ENCODE measurements at places on chromosomes 12 and 14.

DNA sequence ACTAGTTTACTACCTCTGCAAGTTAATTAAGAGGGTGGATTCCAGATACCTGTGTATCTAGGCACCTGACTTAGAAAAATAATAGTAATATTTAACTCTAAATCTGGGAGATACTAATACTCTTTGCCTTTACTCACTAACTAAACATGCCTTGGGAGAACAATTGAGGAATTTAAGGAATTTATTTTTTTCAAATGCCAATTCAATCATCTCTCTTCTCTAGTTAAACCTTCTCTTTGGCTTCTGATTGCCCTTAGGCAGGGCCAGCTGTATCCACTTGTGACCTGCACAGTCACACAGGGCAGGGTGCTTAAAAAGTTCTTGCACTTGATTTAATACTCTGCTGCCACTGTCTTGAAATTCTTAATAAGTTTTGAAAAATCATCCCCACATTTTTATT, 142.4 kb downstream of the PLCZ1 start:
- no peak for DNase-seq

GRCh38 chr14:56334458-56334857, 216.2 kb downstream of the PELI2 start:
- no peak for DNase-seq

DNA sequence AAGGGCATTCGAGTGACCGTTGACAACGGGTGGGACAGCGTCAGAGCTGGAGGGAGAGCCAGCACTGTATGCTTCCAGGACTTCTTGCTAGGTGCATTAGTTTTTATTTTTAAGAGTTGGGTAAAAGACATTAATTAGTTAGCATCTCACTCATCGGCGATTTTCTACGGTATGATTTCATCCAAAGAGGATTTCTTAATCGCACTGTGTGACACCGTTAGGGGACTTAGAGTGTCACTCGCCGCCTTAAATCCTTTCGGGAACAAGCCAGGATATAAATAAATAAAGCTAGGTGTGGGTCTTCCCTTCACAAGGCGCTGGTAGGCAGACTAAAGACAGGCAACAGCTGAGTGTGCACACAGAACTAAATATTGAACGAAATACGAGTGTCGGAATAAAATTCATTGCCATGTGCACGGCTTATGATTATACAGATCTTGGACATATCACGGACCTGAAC, 869 bp upstream of the NOVA1 start:
- DNase-seq: no peak

DNA sequence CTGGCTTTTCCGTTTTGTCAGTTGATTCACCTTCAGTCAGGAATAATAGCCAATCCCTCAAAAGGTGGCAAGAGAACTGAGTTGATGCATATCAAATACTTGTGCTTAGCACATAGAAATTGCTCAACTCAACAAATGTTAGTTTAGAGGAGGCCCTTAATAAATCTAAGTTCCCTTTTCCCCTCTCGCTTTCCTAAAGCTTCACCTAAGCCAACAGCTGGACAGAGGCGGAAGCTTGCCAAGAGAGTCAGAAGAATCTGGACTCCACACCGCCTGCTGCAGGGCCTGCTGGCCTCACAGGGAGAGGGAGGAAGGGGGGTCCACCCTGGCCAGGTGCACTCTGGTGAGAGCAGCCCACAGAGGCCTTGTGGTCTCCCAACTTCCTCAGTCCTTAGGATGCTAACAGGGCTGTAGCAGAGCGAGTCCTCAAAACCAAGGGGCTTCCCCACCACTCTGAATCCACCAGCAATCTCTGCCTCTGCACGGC, 213.1 kb downstream of the CHST11 start:
- no peak for DNase-seq

DNA sequence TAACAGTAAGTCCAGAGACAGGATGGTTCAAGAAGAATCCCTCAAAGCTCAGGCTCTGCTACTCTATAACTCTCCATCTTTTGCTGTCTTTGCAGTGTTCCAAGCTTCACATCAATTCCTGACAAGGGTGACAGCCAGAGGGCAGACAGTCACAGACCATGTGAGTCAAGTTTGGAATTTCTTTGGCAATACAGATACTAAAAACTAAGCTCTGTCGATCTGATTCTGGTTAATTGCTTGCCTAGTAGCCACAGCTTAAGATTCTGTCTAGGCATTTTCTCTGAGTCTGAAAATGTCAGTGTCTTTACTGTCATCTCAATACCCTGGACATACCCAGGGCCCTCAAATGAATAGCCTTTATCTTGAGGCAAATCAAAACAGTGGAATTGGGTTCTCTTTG, 153.7 kb downstream of the CEP128 start:
- DNase-seq: no peak

DNA sequence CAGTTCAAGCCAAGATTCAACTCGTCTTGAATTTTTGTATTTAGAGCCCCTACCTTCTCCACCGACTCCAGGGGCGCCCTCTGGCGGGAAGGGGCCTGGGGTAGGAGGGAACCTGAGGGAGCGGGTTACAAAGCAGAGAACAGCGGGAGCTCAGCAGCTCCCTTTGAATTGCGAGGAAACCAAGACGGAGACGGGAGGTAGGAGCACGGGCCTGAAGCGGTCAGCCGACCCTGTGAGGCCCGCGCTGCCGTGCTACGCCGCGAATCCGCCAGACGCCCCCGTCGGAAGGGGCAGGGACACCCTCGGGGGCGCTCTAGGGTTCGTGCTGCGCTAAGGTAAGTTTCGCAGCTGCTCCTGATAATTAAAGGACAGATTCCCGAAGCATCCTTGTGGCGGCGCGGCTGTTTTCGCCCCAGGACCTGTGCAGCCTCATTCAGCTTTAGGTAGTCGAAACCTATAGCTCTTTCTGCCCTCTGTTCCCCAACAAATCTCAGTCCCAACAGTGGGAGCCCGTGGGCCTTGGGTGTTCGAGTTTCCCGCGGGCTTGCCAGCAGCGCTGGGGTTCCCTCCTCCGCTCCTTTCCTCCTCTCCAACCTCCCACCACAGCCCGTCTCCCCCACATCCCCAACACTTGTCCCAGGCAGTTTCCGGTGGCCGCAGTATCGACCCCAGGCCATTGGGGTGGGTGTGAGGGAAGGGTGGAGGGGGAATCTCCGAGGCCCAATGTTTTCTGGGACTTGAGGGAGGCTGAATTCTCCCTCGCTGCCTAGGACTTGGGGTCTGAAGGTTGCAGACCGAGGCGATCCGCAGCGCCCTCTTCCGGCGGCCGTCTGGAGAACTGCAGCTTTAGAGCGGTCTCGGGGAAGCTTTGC, 5.1 kb upstream of the NKX2-1 start:
- DNase-seq: no peak

DNA sequence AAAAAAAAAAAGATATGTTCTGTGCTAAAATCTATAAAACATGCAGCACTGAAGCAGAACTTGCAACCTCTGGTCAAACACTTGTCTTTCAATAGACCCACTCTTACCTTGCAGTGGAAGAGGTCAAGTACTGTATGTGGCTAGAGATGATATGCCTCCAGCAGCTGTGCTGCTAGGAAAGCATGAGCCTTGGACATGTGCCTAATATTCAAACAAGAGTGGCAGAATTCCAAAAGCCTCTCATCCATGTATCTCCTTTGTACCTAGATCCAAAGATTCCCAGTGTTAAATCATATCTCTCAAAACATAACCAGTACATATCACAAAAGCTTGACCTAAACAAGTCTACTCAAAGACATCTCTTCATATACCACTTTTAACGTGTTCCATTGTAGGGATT, 105.0 kb upstream of the CPNE8 start:
- DNase-seq: no peak
